ENCODE measurements at places on chromosomes 16 and 17. TPM values are rescaled to one million over a fixed set of nuclear protein-coding genes. Genes with fewer than 3 reads are reported as not detected.

Gene CD68
- total RNA-seq: 5.9 TPM

Gene MYCBPAP
- total RNA-seq: 0.88 TPM

Gene TP53TG3B
- not detected for total RNA-seq

Gene FHOD1
- total RNA-seq: 13.1 TPM

Gene OTOP2
- total RNA-seq: not detected

Gene TLE7
- not detected for total RNA-seq

Gene ABCA9
- 12.8 TPM for total RNA-seq

Gene GUCY2D
- total RNA-seq: 26.8 TPM

Gene HLF
- total RNA-seq: 37.6 TPM

Gene MT3
- total RNA-seq: not detected

Gene FOXC2
- 2.8 TPM for total RNA-seq

Gene TMEM235
- total RNA-seq: 1.8 TPM

Gene STAC2
- 2.1 TPM for total RNA-seq

Gene SLFN13
- 2.7 TPM for total RNA-seq

Gene SHMT1
- 40.2 TPM for total RNA-seq

Gene TBX21
- total RNA-seq: 1.5 TPM

All from camera-type eye (tissue), 1 donor.